ENCODE measurements at places on chromosomes 7 and 10.

DNA sequence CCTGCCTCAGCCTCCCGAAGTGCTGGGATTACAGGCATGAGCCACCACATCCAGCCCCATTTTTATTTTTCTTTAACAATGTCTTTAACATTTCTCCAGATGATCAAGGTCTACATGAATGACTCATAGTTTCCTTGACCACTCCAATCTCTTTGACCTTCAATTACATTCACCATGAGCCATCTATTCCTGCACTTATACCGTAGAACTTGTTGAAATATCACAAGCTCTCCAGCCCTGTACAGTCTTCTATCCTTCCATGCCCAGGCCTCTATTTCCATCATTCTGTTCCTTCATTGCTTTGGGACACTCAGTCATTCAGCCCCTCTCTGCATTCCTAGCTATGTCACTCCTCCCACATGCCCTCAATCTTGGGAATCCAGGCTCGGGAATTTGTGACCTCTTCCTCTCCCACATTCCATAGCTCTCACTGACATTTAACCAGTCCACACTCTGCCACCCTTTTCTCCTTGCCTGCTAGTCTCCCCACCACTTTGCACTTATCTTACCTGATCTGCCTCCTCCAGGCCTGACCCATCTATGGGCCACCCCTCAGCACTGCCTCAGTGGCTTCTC, 151.8 kb upstream of the STK17A start:
- DNase-seq = peak; percentile 4

DNA sequence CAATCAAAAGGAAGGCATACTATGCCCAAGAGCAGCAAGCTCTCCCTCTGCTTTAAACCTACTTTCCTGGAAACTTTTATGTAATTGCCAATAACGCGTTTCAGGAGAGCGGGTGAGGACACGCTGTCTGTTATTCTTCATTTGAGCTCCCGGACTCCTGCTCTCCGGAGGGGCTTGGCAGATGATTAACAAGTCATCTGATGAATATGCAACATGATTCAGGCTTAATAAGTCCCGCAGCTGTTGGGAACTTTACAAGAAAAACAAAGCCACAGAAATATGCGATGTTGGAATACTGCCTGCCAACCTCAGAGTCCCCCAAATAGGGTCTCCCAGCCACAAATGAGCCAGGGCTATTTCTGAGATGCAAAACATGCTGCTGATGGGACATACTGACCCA, 348.0 kb downstream of the GPAM start:
- peak; percentile 35 for DNase-seq

GRCh38 chr7:144691240-144691639, 144.6 kb downstream of the TPK1 start:
- no peak for DNase-seq

GRCh38 chr7:37916673-37917660, at the start of gene SFRP4:
Gene SFRP4 (minus strand): TSS chr7:37916817. CDS start chr7:37916537, 280 bp downstream.
- peak; percentile 20 for DNase-seq

DNA sequence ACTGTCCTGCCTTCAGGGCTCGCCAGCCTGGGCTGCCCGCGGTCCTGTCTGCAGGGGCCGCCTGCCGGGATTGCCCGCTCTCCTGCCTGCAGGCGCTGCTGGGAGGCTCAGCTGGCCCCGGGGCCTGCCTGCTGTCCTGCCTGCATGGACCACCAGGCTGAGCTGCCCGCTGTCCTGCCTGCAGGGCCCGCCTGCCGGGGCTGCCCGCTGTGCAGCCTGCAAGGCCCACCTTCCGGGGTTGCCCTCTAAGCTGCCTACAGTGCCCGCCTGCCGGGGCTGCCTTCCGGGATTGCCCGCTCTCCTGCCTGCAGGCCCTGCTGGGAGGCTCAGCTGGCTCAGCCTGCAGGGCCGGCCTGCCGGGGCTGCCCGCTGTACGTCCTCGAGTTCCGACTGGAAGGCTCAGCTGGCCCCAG, 164.4 kb downstream of the GLRX3 start:
- DNase-seq = no peak

DNA sequence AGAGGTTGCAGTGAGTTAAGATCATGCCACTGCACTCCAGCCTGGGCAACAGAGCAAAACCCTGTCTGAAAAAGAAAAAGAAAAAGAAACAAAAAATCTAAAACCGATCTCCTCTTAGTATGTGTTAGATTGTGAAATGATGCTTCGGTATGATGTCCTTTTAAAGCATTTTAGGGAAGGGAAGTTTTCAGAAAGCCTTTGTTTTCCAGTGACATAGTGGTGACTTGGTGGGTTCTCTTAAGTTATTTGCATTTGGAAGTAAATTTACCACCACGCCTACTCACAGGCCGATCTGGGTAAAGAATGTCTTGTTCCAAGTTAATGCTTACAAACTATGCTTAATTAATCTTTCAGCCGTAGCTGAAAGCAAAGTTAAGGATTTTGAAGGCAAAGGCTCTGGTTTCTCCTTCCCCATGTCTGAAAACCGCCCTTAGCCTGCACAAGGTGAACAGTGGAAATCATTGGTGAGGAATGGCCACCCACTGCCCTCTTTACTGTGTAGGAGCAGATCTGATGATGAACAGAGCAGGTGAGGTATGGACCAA, 10.7 kb downstream of the MTURN start:
- DNase-seq = no peak
